LHCN-M2 (cell line): ENCODE measurements at places on chromosomes 2 and 18. TPM values are rescaled to one million over a fixed set of nuclear protein-coding genes. Genes with fewer than 3 reads are reported as not detected.
A peak's percentile ranks its signal among the peaks of the same experiment; 100 is the strongest.

Gene UGT1A9
- not detected in 2 replicates for total RNA-seq

GRCh38 chr2:46171996-46172546 lies 125.1 kb upstream of the EPAS1 start:
- DNase-seq, result no peak

- peak; percentile 41 for DNase-seq
These were observed at the start of gene EFEMP1 for GRCh38 chr2:55923091-55923981. Gene EFEMP1 (minus strand): TSS chr2:55923782. CDS start chr2:55922440, 1,342 bp downstream.

Gene INO80C
- 3.7 and 5.1 TPM in 2 replicates for total RNA-seq

GRCh38 chr2:155502766-155503165 lies 804.3 kb downstream of the KCNJ3 start:
- no peak for DNase-seq

Gene TEKT4
- not detected in 2 replicates for total RNA-seq

DNA sequence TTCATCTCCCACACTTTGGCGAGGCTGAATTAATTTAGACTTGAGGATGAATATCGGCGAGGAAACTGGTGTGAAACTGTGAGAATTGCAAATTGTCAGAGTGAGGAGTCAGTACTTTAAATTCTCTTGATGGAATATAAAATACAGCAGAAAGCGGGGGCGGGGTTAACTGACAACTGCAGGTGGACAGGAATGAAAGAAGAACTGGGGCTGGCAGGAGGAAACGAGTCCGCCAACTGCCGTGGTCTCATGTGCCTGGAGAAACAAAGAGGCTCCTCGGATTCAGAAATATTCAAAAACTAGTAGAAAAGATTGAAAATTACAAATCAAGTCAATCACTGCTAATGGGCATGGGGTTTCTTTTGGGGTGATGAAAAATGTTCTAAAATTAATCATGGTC lies 44.3 kb downstream of the MOGAT1 start:
- DNase-seq, result peak; percentile 57

DNA sequence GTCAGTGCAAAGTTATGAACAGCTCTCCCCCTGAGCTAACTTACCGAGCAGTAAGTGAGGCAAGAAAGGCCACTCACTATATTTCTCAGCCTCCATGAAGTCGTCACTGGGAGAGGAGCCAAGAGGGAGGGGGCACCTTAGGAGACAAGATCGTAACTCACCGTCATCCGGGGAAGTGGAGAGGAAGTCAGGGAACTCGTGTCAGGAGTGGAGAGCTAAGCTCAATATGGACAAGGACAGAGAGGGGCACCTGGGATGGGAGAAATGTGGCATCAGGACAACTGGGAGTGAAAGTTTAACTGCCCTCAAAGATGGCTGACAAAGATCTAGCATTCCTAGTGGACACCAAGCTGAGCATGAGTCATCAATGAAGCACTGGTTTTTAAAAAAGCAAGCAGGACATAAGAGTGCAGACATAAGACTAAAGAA lies 37.1 kb downstream of the BCL11A start:
- peak; percentile 3 for DNase-seq

GRCh38 chr2:240204431-240205276 lies 64.2 kb upstream of the OTOS start:
- no peak for DNase-seq

GRCh38 chr2:161103451-161103831 lies 56.8 kb upstream of the TANK start:
- DNase-seq, result no peak

DNA sequence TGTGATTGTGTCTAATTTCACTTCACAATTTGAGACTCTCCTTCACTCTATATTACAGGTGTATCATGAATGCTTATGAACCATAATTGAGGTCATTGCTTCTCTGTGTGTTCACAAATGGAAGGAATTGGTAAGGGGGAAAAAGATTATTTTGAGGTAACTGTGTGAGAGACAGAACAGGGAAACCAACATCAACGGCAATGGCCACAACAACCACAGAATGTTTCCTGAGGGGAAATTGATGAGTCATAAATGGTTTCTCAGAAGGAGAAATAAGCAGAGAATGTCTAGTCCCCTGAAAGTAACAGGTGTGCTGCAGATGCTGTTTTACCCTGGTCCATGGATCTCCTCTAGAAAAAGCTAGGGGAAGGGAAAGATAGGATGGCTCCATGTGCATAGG lies 361.2 kb upstream of the GALNT5 start:
- DNase-seq, result peak; percentile 85

- no peak for DNase-seq
These were observed 167.0 kb upstream of the ZC3H15 start for GRCh38 chr2:186319105-186319504.

Gene GALNT5
- 70.6 and 71.7 TPM in 2 replicates for total RNA-seq

GRCh38 chr2:42984081-42984480 lies 191.7 kb upstream of the HAAO start:
- no peak for DNase-seq

DNA sequence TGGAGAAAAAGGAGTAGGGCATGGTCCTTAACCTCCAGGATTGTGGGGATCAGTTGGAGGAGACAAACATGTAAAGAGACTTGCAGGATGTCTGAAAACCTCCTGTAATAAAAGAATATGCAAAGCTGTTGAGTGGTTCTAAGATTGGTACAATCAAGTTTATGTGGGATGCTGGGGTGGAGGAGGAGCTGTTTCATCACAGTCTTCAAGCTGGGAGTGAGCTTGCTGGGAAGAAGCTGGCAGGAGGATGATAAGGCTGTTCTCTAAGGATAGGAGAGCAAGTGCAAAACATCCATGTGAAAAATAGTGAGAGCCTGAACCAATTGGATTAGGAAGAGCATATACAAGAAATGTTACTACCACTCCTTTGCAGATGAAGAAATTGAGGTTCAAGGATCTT lies 161.9 kb upstream of the CRIM1 start:
- no peak for DNase-seq

Gene TOGARAM2
- 0.38 and 0.75 TPM in 2 replicates for total RNA-seq

- DNase-seq, result no peak
These were observed 47.4 kb downstream of the GYPC start for GRCh38 chr2:126703311-126703710.

DNA sequence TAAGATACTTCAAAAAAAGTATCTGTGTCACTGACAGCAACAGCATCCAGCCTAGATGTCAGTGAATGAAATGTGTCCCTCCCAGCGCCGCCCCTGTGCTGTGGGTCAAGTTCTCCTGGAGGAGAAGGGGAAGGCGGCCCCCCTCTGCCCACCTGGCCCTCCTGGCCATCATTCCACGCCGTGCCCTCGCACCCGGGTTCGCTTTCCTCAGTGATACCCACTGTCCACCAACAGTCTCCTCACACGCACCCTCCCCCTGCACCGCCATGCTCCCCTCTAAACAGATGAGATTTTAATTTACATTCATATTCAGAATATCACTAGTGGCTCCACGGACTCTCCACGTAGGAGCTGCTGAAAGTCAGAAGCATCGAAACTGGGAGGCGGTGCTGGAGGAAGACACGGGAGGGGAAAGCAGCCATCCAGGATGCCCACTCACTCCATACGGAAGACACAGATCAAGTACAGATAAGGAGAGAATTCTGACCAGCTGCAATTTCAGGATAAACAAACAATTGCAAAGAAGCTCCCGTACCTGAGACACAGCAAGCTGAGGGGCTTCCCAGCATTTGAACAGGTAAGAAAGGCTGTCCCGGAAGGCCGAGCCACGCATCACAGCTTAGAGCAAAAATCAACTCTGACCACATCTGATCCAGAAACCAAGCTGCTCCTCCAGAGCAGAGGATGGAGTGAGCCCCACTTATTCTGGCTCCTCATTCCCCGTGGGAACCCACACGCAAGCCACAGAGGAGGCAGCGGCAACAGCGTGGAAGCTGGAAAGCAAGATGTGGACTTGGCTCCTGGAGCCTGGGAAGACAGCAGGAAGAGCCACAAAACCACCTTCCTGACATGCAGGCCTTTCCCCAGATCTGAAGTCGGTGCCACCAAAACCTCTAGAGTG lies 49.7 kb downstream of the PXDN start:
- no peak for DNase-seq

DNA sequence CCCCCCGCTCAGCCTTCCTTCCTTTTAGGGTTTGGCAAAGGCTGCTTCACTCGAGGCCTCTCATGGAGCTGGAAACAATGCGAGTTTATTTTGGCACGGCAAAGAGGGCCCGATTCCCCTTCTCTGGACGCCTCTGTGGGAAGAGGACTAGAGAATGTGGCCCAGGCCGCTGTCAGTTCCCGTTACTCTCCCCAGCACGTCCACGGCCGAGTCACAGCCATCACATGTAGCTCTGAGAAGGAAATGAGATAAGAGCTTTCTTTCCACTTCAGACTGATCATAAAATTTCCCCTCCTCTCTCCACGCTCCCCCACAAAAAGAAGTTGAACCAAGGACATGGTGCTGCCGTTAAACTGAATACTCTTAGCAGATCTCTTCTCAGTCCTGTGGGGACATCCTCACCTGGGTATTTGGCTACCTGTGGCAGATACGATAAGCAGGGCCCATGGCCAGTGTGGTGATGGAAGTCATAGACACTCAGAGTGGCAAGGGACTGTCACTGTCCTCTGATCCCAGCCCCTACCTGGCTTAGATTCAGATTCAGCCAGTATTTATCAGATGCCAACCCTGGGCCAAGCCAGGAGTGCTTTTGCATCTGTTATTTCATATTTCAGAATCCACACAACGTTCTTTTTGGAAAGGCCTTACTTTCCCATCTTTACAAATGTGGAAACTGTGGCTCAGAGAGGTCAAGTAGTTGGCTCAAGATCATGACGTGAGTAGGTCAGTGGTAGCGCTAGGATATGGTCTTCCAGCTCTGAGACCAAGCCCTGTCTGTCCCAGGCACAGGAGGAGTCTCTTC lies 101.2 kb downstream of the MCFD2 start:
- DNase-seq, result no peak

DNA sequence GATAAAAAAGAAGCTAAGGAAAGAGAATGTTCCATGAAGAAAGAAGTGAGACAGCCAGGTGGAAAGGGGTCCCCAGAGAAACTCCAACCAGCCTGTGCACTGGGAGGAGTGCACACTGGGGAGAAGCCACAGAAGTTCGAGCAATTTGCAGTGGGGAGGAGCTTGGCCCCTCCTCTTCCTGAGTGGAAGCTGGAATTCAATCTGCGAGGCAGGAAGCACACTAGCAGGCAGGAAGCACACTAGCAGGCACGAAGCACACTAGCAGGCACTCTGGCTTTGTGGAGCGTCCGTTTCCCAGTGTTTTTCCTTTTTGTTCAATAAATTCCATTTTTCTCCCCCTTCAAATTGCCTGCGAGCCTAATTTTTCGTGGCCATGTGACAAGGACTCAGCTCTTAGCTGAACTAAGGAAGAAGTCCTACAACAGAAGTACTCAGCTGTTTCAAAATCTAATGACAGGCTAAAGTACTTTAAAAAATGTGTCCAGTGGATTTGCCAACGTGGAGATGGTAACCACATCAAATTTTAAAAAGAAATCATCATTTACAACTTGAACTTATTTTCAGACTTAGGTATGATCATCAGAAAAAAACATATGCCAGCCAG lies 21.4 kb upstream of the SPIRE1 start:
- DNase-seq, result peak; percentile 69

DNA sequence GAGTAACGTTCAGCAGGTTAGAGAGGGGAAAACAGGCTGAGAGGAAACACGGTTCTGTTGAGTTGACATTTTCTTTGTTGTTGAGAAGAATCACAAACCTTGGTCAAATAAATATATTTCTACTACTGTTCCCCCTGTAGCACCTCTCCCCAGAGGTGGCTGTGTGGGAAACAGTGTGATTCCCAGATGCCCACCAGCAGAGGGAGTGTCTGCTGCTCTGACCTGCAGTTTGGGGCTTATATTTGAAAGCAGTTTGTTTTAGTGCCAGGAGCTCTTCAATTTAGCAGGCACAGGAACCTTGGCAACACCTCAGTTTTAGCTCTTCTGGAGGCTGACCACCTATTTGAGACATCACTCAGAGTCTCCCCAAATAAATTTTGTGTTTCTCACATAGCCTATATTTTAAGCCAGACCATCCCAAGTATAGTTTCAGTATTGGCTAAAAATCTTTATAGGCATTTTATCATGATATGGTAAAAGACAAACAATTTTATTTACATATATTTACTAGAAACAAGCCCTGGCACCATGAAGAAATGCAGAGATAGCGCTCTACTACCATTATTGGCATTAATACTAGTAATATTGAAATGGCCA lies 75.7 kb downstream of the PIK3C3 start:
- DNase-seq, result peak; percentile 17

Gene AGXT
- total RNA-seq, result not detected in 2 replicates

DNA sequence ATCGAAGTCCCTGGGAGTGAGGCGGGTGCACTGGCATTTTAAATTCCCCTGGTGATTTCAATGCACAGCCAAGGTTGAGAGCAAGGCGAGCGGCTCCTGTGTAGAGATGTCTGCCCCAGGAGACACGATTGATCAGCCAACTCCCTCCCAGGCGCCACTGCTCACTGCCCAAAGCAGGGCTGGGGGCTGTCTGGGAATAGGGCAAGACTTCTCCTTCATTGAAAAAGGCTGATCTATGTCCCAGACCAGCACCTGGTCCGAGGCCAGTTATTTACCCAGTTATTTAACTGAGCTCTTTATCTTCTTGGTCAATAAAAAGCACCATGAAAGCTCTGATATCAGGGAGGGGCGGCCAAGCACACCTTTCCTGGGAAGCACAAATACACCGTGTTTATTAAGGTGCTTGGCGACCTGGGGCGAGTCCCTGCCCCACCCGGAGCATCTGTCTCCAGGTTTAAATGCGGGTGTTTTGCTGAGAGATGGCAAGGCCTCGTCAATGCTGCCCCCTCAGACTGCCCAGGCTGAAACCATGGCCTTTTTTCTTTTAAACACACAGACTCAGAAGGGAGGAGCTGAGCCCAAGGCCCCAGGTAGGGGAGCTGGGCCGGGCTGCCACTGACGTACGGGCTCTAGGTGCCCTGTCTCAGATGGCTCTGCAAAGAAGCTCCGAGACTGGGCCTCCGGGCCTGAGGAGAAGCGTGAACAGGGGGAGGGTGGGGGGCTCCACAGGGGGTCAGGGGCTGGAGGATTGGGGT lies 73.9 kb upstream of the HPCAL1 start:
- DNase-seq, result no peak

Gene ADD2
- total RNA-seq, result not detected in 2 replicates

Gene PAX3
- 1.6 and 3.9 TPM in 2 replicates for total RNA-seq

DNA sequence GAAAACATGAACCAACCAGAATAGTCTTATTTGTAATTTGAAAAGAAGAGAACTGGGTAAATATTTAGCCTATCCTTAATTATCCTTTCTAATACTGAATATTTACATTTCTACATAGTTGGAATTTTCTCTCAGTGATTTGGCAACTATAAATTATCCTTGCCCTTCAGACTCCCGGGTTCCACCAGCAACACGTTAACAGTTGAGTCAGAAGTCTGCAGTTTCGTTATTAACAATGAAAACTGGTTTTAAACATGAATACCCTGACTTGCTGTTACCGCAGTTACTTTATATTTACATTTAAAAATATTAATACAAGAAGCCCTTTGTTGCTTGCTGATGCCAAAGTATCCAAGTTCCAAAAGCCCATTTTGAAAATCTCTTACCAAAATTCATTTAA lies 673.0 kb downstream of the ARHGAP15 start:
- DNase-seq, result no peak

Gene ASXL3
- total RNA-seq, result under 0.01 TPM in 1 of 2 replicates, not detected in the other

- no peak for DNase-seq
These were observed 82.4 kb downstream of the AAK1 start for GRCh38 chr2:69561101-69561500.
